Cortex of kidney (tissue), 1 donor: ENCODE measurements at places on chromosomes 3 and 15.

GRCh38 chr3:13976469-13976868 lies 96.6 kb upstream of the WNT7A start:
- DNase-seq, result no peak

DNA sequence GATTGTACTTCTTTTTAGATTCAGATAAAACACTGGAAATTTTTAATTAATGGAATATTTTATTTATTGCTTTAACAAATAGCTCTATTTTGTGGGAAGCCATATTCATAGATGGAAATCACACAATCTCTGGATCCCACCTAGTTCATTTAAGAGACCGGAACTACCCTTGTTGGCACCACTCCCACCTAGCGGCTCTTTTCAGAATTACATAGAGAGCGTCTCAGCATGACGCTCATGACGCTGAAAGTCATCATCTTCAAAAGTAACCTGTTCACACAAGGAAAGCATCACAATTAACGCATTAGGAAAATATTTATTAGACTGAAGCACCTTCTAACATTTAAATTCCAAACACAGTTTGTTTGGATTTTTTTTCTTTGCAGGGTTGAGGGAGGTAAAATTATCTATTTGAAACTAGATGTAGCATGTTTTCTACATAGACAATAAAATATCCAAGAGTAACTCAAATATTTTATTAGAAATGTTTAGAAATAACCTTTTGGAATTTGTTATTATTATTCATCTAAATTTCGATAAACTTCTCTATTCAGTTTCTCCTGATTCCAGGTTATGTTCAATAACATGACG lies 214.9 kb upstream of the ARRDC4 start:
- DNase-seq, result no peak

- no peak for DNase-seq
Observed at GRCh38 chr3:59531994-59532393, 482.2 kb upstream of the CFAP20DC start.

DNA sequence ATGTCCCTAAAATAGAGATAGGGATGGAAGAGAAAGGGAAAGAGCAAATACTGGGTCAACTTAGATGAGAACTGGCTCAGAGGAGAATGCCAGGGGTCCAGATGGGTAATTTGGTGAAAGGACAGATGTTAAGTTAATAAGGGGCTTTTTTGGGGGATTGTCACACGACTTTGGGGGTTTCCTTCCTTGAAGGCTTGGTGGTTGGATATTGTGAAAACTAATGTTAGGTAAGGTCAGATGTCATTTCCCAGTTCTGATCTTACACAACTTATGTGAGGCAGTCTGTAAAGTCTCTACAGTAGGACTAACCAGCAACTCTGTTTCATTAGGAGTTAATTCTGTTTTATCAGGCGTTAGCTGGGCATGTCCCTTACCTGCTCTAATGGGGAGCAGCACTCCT lies 231.1 kb downstream of the NR2F2 start:
- no peak for DNase-seq

GRCh38 chr3:71168880-71169411 lies 414.6 kb downstream of the FOXP1 start:
- no peak for DNase-seq

DNA sequence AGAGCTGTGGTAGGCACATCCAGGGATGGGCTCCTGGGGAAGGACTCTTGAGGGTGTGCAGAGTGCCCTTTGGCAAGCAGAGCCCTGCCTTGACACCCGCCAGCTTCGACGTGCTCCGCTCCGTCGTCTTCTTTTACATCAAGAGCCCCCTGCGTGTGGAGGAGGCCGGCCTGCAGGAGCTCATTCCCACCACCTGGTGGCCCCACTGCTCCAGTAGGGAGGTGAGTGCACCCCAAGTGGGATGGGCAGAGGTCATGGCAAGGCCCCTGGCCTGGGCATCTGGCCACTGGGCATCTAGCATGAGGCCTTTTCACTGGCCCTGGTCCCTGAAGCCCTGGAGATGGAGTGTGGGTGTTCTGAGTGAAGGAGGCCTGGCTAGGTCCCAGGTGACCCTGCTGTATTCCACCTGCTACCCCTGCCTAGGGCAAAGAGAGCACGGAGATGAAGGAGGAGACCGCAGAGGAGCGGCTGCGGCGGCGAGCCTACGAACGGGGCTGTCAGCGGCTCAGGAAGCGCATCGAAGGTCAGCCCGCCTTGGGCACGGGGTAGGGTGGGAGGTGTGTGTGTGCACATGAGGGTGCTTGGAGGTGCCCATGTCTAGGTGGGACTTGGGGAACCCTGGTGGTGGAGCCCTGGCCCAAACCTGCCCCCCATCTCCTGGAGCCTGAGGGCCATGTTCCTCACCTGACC lies 12.2 kb downstream of the RNF123 start:
- no peak for DNase-seq

GRCh38 chr3:46228260-46229242 lies 13.7 kb upstream of the CCR3 start:
- no peak for DNase-seq

GRCh38 chr3:87145553-87145952 lies 81.6 kb upstream of the CHMP2B start:
- DNase-seq, result no peak

DNA sequence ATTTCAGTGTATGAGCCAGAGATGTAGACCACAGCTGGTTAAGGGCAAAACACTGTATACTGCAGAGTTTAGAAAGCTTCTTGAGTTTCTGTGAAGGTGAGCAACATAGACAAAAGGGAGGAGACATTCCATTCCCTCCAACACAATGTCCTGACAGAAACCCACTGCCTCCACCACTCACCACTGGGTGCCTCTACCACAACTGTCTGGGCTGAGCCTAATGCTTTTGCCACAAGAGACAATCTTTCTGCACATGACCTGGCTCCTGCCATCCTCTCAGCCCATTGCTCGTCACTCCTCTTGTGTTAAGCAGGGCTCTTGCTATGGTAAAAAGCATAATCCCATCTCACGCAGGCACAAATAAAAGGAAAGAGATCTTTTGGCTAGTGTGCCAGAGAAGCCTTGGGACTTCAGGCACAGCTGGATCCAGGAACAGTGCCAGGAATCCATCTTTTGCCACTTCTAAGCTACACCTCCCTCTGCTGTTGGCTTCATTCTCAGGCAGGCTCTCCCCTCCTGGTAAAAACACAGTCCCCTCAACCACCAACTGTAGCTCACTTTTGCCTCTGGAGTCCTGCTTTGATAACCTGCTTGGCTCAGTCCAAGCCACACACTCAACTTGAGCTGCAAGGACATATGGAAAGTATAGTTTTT lies 140.6 kb upstream of the PRR20G start:
- no peak for DNase-seq

GRCh38 chr3:62035402-62036057 lies 337.8 kb downstream of the FEZF2 start:
- no peak for DNase-seq

DNA sequence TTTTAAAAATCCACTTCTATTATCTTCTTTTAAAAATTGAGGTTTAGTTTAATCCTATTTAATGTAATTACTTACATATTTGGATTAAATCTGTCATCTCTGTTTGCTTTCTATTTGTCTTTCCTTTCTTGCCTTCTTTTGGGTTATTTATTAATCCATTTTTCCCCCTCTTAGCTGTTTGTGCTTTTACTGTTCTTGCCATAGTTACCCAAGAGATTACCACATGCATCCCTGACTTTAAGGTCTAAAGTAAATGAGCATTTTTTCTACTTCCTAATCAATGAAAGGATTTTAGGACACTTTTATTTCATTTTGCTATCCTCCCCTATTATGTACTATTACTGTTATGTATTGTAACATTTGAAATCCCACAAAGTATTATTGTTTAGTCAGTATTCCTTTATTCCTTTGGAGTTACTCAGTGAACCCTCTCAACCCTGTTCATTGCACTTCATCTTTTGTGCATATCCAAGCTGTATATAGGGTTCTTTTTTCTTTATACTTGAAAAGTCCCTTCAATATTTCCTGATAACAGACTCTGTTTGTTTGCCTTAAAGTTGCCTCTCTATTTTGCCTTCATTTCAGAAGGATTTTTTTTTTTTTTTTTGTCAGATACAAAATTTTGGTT lies 62.7 kb downstream of the MEF2A start:
- no peak for DNase-seq

DNA sequence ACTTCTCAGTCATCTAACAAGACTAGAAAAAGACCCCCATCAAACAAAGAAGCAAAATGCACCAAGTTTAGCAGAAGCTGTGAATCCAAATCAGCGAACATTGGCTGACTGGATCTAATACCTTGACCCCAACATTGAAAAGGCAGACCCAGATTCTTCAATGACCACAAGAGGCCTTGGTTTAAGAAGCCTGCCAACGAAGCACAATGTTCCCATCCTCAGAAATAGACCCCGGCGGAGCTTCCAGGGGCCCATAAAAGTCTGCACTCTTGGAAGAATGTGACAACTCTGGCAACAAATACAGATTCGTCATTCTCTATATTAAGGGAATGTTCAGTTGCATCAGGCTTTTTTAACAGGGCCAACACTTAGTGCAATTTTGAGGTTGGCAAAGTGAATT lies 112.8 kb upstream of the BCL6 start:
- no peak for DNase-seq

DNA sequence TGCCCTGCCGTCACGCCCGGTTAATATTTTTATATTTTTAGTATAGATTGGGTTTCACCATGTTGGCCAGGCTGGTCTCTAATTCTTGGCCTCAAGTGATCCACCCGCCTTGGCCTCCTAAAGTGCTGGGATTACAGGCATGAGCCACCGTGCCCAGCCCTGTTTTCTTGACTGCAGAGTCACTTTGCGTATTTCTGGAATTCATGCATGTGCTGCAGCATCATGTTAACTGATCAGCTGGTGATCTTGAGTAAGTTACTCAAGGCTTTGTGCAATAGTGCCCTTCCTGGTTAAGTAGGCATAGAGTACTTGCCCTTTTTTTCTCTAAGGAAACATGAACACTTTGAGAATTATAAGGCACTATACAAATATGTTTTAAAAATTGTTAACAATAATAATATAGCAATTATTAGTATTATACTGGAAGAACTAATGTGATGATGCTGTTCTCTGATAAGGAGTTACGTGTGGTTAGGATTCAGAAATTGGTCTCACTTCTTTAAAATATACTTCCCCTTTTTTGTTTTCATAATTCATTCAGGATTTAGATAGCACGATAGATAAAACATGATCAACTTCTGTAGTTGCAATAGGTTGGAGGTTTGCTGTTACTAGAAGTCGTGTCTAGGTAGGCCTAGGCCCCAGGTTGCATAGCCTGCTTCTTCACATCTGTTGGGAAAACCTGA lies 33.6 kb downstream of the GPR171 start:
- DNase-seq, result no peak

DNA sequence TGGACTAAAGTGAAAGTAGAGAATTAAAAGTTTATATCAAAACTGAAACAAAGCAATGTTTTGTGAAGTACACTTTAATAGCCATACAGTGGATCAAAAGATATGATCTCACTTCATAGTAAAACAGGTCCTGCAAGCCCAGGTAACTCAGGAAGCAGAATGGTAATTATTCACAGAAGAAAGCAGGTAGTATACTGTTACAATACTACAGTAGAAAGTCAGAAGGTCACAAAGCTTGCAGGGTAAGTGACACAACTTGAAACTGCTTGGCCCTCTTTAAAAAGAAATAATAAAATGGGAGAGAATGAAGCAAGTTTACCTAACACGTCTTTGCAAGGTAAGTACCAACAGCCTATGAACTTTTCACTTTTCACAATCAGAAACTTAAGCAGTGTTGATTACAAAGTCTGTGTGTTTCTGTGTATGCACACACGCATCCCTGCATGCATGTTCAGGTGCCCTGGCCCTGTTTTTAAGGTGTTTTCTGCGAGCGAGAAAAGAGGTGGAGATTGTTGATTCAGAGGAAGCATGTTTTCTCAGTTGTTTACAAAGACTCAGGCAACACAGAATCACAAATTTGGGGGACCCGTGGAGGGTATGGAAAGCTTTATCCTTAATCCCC lies at the start of gene NAALADL2:
TSS of gene NAALADL2 (plus strand) at position 221 of the 622 bp plus-strand sequence.
- DNase-seq, result no peak

- DNase-seq, result no peak
Observed at GRCh38 chr3:66662894-66663293, 162.1 kb upstream of the LRIG1 start.

DNA sequence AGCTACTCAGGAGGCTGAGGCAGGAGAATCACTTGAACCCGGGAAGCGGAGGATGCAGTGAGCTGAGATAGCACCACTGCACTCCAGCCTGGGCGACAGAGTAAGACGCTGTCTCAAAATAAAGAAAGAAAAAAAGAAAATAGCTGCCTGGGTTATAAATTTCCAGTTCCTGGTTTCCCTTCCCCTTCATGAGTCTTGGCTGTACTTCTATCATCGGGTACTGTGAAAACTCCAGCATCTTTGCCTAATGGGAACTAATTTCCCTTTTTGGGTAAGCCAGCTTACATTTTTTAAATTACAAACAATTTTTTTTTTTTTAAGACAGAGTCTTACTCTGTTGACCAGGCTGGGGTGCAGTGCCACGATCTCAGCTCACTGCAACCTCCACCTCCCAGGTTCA lies 15.0 kb downstream of the DENND4A start:
- DNase-seq, result no peak

GRCh38 chr15:28096411-28096669 lies 2.8 kb downstream of the OCA2 start:
- no peak for DNase-seq

DNA sequence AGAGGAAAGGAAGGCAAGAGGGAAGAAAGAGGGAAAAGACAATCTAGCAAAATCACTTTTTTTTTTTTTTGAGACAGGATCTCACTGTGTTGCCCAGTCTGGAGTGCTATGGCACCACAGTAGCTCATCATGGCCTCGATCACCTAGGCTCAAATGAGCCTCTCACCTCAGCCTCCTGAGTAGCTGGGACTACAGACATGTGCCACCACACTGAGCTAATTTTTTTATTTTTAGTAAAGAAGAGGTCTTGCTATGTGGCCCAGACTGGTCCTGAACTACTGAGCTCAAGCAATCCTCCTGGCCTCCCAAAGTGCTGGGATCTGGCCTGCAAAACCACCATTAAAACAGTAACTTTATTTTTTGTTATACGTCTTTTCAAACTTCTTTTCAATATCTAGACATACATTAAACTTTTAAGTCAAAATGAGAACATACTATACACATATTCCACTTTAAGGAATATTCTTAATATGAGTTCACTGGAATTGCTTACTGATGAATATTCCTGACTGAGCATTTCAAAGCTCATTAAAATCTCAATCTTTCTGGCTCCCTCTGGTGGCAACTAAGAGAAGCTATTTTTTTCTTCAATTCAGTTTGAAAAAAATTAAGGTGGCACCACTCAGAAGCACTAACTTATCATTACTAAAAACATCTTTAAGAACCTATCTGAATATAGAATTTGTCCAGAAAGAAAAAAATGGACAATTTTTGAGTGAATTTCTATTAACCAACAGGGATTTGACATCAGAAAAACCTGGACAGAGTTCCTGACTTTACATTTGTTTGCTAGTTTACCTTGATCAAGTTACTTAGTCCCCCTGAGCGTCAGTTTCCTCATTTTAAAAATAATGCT lies 40.9 kb downstream of the UACA start:
- no peak for DNase-seq

GRCh38 chr15:41647262-41647661 lies 12.9 kb upstream of the MGA start:
- no peak for DNase-seq

DNA sequence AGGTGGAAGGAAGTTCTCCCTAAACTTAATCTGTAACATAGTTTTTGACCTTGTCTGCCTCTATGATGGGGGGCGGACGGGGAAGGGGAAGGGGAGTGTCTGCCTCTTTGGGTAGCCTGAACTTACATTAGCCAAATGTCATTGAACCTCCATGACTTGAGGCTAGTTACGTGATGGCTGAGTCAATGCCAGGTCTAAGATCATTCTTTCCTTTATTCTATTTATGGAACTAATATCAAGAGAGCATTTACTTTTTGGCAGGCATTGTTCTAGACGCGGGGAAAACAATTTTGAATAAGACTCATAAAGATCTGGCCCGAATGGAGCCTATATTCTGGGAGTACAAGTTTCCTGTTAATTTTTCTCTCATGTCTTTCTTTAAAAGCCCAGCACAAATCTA lies 340.7 kb upstream of the C2CD4B start:
- no peak for DNase-seq
